ENCODE measurements at places on chromosomes 12 and 14.

DNA sequence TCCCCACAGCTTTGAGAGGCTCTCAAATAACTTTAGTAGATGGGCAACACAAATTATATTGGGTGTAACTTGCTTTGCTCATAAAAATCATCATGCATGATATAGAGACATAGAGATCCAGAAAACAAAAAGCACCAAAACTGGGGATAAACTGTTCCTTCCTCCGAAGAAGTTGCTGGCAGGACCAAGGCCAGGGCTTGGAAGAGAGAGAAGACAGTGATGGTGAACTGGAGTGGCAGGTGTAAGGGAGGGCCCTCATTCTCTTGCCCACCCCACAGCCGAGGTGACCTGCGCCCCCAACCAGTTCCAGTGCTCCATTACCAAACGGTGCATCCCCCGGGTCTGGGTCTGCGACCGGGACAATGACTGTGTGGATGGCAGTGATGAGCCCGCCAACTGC, 15.4 kb upstream of the NXPH4 start:
- no peak for DNase-seq

DNA sequence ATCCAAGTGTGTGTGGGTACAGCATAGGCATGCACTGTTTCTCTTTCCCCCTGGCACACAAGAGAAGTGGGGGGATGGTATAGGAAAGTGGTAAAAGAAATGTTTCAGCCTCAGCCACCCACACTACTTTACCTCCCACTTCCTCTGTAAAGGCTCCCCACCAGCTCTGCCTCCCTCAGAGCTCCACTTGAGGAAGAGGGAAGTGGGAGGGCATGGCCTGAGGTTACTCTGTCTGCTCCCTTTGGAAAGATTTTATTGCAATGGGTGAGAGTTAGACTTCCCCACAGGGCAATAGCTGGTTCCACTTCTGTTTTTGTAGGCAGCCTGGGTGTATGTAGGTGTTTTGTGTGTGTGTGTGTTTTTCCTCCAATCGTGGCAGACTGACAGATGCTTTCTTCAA, 145.3 kb downstream of the SSPN start:
- DNase-seq: no peak

- DNase-seq: no peak
These were observed 49.9 kb downstream of the CATSPERB start for GRCh38 chr14:91681893-91682563.

- DNase-seq: no peak
These were observed 38.5 kb downstream of the NT5DC3 start for GRCh38 chr12:103802586-103802886.

DNA sequence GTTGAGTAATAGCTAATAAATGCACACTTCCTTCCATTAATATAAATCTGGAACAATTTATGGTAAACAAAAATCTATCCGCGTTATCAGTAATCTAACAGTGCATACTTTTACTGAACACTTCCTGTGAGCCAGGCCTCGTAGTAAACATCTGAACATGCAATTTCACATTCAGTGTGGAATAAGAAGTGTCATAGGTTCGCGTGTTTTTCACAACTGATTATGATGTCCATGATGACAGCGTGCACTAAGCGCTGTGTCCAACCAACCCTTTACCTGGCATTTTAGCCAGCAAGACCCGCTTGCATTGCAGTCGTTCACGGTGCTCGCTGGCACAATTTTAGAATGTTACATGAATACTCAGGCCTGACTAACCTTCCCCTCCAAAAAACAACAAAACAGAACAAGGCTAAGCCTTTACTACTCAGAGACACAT, 2.1 kb downstream of the PNMA1 start:
- no peak for DNase-seq

- DNase-seq: no peak
These were observed 264.7 kb downstream of the SEC23A start for GRCh38 chr14:38838049-38838978.

GRCh38 chr12:92905811-92906554, 23.1 kb downstream of the EEA1 start:
- DNase-seq: no peak

GRCh38 chr14:53881161-53881871, 75.3 kb downstream of the BMP4 start:
- no peak for DNase-seq

DNA sequence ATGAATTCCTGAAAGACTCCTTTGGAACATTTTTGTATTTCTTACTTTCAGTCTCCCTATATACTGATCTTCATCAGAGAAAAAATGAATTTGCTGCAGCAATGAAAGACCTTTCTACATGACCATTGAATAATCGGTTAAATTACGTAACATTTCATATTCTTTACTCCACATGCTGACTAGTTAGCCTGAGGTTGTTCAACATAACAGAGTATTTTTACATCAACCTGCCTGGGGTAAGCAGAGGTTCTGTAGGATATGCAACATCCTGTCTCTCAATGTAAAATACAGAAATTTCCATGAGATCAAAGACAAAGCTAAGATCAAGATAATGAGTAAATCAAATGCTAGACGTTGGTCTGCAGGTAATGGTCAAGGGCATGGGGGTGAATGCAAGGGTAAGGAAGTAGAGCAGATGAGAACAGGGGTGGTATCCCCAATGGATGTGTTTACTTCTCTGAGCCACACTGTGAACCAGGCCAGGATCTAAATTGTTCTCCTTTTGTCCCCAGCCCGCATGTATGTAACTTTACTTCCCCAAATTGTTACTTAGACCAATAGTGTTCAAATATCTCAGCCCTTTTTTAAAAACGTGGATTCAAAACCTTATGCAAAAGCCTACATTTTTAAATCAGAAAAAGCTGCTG, 45.4 kb downstream of the DUSP6 start:
- DNase-seq: no peak

All from NCI-H2029 treated with DMSO at 0.1 percent for 48 hours (cell line).